ENCODE measurements at places on chromosomes 7 and 10.

DNA sequence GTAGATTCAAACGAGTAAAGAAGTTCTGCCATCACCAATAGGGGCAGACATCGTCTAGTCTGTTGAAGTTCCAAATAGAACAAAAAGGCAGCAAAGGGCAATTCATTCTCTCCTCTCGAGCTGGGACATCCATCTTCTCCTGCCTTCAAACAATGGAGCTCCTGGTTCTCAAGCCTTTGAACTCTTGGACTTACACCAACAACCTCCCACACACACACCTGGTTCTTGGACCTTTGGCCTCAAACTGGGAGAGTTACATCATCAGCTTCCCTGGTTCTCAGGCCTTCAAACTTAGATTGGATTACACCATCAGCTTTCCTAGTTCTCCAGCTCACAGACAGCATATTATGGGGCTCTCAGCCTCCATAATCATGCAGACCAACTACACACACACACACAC is 9.8 kb upstream of the GIMAP5 start:
- no peak for DNase-seq

DNA sequence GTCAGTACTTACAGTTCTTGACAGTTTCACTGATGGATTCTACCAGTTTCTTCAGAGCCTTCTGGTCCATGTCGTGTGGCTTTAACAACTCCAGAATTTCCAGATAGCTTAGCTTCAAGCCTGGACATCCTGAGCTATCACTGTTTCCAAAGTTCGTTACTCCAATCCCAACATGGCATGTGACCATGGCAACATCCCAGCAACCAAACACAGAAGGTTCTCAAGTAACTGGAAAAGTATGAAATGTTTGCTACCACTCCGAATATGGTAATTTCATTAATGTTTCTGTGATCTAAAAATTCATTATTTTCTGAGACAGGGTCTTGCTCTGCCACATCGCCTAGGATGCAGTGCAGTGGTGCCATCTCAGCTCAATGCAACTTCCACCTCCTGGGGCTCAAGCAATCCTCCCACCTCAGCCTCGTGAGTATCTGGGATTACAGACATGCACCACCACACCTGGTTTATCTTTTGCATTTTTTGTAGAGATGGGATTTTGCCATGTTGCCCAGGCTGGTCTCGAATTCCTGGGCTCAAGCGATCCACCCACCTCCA is 29.3 kb downstream of the RBM48 start:
- no peak for DNase-seq

GRCh38 chr7:92325173-92325572 is 79.4 kb downstream of the ANKIB1 start:
- no peak for DNase-seq

DNA sequence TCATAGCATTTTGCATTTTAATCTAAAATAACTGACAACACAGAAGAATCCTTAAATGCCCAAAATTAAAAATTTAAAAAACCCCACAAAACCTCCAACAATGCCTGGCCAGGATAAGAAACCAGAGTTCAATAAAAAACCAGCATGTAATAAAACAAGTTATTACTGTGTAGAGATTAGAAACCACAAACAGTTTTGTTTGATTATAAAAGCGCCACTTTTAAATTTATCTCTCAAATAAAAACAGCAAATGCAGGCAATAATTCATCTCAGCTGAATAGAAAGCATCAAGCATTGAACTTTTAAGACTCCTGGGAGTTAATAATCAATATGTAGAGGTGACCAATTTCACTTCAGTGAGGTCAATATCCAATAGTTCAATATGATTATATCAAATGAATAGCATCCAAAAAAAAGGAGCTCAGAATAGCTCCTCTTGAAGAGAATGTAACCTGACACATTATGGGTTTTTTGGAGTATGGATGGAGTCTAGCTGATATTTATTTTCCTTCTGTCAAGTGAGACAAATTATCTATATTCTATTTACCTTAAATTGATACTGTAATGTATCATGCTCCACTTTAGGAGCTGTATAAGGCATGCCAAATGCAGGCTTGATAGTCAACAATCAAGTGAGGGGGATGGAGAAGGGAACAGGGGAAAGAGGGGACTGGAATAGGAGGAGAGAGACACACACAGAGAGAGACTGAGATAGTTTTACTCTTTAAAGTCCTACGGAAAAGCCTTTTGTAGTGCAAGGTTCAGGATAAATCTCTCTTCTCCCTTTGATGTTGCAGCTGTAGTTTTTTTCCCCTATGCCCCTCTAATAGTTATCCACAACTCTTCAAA is 130.9 kb downstream of the RSU1 start:
- no peak for DNase-seq

DNA sequence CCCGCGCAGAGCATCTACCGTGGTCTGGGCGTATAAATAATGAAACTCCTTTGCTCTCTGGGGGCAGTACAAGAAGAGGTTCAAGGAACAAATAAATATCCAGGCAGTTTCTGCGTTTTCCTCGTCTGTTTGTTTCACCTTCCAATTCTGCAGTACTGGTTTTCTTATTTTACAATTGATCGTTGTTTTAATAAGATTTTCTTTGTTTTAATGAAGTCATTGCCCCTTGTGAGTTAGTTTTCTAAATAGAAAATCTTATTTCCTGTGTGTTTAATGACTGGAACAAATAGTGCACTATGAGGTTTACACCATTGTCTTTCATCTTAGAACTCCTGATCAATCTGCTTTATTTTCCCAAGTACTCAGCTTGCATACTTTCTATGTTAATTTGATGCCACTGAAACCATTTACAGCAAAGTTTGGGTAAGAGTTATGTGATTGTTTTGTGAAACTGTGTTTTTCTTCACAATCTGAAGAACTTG is 1.2 kb downstream of the PLEKHA1 start:
- no peak for DNase-seq

- no peak for DNase-seq
Measured at GRCh38 chr10:77603534-77603927, 34.1 kb downstream of the KCNMA1 start.

DNA sequence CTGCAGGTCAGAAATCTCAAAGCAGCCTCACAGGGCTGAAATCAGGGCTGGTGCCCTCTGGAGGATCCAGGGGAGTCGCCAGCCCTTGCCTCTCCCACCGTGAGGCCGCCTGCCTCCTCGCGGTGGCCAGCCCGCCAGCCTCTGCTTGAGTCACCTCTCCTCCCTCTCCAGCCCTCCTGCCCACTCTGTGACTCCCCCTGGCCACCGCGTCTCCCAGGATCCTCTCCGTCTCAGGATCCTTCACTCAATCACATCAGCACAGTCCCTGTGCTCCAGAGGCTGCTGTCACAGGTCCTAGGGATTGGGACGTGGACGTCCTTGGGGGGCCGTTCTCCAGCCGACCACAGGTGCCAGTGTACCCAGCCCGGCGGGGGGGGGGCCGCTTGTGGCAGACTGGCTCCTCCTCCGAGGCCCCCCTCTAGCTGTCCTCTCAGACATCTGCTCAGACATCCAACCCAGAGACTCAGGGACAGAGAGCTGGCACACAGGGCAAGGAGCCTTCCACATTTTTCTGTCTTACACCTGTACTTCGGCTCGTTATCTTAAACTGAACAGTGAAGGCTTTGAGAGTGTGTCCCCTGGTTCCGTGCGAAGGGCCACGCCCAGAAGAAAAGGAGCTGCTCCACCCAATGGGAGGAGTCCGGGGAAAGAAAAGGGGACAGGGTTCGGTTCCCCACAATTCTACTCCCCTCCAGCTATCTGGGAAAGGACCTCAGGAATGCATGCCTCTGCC is 9.4 kb upstream of the PPP2R2D start:
- no peak for DNase-seq

DNA sequence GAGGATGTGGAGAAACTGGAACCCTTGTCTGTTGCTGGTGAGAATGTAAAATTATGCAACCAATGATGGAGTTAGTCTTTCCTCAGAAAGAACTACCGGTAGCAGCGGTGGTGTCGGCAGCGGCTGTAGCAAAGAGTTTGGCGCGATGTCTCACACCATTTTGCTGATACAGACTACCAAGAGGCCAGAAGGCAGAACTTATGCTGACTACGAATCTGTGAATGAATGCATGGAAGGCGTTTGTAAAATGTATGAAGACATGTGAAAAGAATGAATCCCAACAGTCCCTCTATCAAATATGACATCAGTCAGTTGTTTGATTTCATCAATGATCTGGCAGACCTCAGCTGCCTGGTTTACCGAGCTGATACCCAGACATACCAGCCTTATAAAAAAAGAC is 10.6 kb downstream of the CLEC2L start:
- no peak for DNase-seq

GRCh38 chr10:11050301-11051287 is 32.9 kb downstream of the CELF2 start:
- no peak for DNase-seq

- no peak for DNase-seq
Measured at GRCh38 chr10:121942749-121943416, 15.1 kb upstream of the ATE1 start.

GRCh38 chr7:156155988-156156733 is 343.9 kb upstream of the SHH start:
- DNase-seq = no peak

- DNase-seq = no peak
Measured at GRCh38 chr7:1554333-1555045, 1.5 kb downstream of the TMEM184A start.

GRCh38 chr10:61342858-61343572 is 110.2 kb downstream of the TMEM26 start:
- DNase-seq = no peak

GRCh38 chr10:120931999-120932398 is 80.8 kb downstream of the WDR11 start:
- no peak for DNase-seq

DNA sequence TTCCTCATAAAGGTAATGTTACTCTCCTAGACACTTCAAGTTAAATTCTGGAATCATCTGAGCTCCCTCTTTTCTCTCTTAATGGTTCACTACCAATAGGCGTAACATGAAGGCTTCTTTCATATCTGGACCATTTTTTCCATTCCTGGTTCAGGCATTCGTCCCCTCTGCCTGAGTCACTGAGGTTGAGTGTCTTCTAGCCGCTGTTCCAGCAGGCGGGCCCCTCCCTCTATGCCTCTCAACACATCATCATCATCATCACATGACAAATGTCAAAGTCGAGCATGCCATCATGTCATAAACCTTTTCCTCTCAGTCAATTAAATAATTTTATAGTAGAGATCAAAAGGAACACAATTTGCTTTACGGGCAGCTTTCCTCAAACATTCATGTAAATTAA is 168.9 kb upstream of the ASAH2 start:
- DNase-seq = no peak

GRCh38 chr10:34766266-34766600 is 48.9 kb downstream of the PARD3 start:
- DNase-seq = no peak

DNA sequence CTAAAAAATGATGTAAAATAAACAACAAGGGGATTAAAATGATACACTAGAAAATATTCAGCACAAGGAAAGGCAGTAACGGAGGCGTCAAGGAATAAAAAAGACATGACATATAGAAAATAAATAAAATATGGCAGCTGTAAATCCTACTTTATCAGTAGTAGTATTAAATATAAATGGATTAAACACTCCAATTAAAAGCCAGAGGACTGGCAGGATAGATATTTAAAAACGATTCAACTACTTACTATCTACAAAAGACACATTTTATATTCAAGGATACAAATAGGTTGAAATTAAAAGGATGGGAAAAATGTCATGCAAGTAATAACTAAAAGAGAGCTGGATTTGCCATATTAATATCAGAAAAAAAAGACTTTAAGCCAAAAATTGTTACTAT is 43.2 kb downstream of the FZD1 start:
- DNase-seq = no peak

DNA sequence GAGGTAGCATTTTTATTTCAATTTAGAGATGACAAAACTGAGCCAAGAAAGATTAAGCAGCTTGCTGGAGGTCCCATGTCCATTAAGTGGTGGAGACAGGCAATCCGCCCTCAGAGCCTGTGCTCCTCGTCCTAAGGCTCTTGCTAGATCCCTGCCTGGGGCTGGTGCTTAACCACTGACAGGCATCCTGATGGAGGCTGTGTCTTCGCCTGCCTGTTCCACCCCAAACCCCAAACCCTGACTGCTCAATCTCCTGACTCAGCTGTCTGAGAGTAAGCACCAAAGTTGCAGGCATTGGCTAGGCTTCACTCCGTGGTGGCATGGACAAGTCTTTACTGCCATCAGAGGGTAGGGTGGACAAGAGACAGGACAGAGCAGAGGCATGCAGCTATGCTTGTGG is 209.4 kb downstream of the POU6F2 start:
- no peak for DNase-seq

DNA sequence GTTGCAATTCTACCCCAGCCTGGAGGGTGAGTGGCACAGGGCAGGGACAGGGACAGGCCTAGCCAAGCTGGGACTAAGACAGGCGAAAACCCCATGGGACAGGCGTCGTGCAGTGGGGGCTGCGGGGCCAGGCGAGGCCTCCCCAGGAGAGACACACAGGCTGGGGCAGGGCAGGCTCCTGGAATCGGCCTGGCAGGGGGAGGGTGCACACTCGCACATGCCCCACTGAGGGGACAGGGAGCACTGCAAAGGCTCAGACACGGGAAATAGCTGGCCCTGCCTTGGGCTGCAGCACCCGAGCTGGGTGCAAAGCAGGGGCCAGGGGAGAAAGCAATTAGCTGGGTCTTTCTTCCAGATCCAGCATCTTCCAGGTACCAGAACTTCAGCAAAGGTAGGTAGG is 10.4 kb downstream of the LAT2 start:
- DNase-seq = no peak

DNA sequence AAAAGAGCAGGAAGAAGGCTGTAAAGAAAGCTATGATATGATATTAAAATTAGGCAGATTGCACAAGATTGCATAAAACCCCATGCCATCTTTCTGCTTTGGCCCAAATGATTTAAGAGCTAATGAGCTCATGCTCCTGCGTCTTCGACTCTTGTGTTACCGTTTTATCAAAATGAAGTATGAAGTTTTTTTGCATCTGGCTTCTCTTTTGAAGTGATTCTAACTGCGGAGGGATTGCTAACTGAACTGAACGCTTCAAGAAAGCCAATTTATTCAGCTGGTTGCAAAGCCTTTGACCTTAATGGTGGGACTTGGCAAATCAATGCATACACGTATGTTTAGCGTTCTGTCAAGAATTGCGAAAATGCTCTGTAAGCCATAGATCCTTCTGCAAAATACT is 282.9 kb downstream of the TWIST1 start:
- DNase-seq = no peak

GRCh38 chr10:58435297-58435985 is 50.2 kb downstream of the TFAM start:
- no peak for DNase-seq

DNA sequence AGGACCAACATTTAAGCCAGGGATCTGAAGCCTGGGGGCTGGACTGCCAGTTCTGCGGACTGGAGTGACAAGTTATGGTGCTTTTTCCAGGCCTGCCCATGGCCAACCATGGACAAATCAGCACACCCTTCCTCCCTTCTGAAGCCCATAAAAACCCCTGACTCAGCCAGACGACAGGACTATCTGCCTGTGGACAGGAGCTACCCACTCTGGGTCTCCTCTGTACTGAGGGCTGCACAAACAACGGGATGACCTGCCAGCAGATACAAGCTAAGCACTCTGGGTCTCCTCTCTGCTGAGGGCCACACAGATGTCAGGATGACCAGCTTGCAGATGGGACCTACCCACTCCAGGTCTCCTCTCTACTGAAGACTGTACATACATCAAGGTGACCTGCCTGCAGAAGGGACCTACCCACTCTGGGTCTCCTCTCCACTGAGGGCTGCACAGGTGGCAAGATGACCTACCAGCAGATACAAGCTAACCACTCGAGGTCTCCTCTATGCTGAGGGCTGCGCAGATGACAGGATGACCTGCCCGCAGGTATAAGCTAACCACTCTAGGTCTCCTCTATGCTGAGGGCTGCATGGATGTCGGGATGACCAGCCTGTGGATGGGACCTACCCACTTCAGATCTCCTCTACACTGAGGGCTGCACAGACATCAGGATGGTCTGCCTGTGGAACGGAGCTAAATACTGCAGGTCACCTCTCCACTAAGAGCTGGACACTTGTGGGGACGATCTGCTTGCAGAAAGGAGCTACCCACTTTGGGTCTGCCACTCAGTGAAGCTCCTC is 110.1 kb upstream of the GPR22 start:
- no peak for DNase-seq

Measured in activated T-helper 9 cell treated with anti-CD3 and anti-CD28 coated beads, Interleukin-2, amount 50 U/mL, for 16 hours (primary cell).